Temporal lobe (tissue), 4 donors: ENCODE measurements at places on chromosomes 7 and 10. TPM values are rescaled to one million over a fixed set of nuclear protein-coding genes. Genes with fewer than 3 reads are reported as not detected.

Gene AOAH
- total RNA-seq: 3.4 TPM

Gene UBE2D4
- 10.6 TPM for total RNA-seq

Gene BCCIP
- total RNA-seq: 28.5 TPM

Gene SHH
- total RNA-seq: 0.98 TPM

Gene MCM10
- total RNA-seq: 2.0 TPM

Gene GRK5
- total RNA-seq: 11.6 TPM

Gene CH25H
- 0.25 TPM for total RNA-seq

Gene PRDX3
- total RNA-seq: 62.0 TPM

Gene CTAGE6
- 0.25 TPM for total RNA-seq

Gene IKZF1
- total RNA-seq: 3.0 TPM

Gene KCND2
- 38.6 TPM for total RNA-seq

Gene TSPAN12
- total RNA-seq: 3.9 TPM

Gene EPO
- not detected for total RNA-seq

Gene GRB10
- total RNA-seq: 49.9 TPM

Gene GSTO2
- 1.7 TPM for total RNA-seq

Gene STK31
- 17.2 TPM for total RNA-seq

Gene GIMAP4
- 4.7 TPM for total RNA-seq

Gene CDHR3
- 11.6 TPM for total RNA-seq

Gene LRRC18
- total RNA-seq: not detected

Gene FGL2
- 3.2 TPM for total RNA-seq

Gene PRLHR
- 2.0 TPM for total RNA-seq

Gene GPC2
- total RNA-seq: 44.3 TPM

Gene NXPH1
- total RNA-seq: 34.9 TPM

Gene ELFN1
- total RNA-seq: 5.4 TPM

Gene BLNK
- total RNA-seq: 0.25 TPM

Gene ADCYAP1R1
- total RNA-seq: 62.0 TPM

Gene AKR1C8
- not detected for total RNA-seq

Gene OPALIN
- not detected for total RNA-seq

Gene GDF2
- total RNA-seq: not detected

Gene PTF1A
- not detected for total RNA-seq

Gene PALD1
- 4.9 TPM for total RNA-seq

Gene CYP3A7
- not detected for total RNA-seq

Gene HIBADH
- total RNA-seq: 7.4 TPM

Gene LSM5
- total RNA-seq: 20.2 TPM

Gene OR13A1
- not detected for total RNA-seq

Gene AKR1E2
- 25.6 TPM for total RNA-seq

Gene LRRC4
- 13.5 TPM for total RNA-seq

Gene CHST15
- total RNA-seq: 38.8 TPM

Gene TFEC
- total RNA-seq: 0.49 TPM

Gene IFIT1
- total RNA-seq: 3.7 TPM

Gene PPP1R17
- total RNA-seq: 3.0 TPM

Gene HECTD2
- 44.0 TPM for total RNA-seq

Gene AGR2
- total RNA-seq: 0.49 TPM
